ENCODE measurements at places on chromosomes 7 and 10.

DNA sequence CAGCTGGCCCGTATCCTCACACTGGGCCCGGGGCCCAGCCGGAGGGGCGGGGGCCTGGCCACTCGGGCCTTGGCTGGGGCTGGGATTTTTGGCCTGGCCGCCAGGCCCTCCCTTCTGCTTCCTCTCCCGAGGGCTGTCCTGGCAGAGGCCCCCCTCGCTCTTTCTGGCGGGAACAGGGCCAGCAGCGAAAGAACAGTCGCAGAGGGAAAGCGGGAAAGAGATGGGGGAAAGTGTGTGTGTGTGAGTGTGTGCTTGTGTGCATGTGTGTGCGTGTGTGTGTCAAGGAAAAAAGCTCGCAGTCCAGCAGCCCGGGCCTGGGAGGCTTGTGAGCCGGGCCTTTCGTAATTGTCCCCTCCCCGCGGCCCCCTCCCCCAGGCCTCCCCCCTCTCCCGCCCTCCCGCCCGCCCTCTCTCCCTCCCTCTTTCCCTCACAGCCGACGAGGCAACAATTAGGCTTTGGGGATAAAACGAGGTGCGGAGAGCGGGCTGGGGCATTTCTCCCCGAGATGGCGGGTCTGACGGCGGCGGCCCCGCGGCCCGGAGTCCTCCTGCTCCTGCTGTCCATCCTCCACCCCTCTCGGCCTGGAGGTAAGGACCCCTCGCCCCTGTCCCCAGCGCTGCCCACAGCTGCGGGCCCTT, at the start of gene ELN:
ELN (plus strand) TSS at position 491 of the 638 bp plus-strand sequence; CDS start at position 506, 15 bp downstream.
- DNase-seq: no peak

- DNase-seq: no peak
Observed at GRCh38 chr7:15753887-15754579, 67.5 kb upstream of the MEOX2 start.

DNA sequence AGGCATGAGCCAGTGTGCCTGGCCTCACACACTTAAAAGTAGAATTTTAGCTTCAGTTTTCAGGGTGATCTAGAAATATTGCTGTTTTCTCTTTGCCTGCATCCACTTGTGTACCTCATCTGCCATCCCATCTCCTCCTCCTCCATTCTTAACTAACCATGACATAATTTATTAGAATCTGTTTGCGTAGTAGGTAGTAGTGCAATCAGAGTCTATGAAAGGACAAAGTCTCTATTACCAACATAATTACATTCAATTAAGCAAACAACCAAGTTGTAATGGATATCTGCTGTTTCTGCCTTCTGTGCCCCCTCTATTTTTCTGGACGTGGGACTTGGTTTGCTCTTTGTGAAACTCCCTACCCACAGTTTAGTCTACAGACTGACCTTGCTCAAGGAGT, 72.9 kb downstream of the CDK14 start:
- DNase-seq: no peak

DNA sequence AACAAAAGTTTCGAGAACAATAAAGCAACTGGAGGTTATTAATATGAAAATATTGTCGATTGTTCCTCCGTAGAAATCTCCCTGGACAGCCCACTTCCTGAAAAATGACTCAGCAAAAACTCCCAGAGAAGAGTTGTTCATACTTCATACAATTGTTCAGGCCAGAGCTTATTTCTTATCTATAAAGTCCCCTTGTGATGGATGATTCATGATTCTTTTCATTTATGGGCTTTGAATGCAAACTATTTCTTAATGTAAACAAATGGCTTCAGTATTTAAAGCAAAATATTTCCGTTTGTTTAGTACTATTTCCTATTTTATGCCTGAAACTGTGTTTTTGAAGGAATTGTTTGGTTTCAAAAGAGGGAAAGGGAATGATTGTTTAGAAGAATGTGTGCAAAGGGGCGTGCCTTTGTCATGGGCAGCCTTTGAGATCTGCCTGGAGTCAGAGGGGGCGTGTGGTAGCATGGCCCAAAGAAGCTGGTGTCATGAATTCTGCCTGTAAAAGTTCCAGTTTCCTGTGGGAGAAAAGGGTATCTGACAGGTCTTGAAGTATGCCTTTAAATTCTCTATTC, 26.2 kb upstream of the EXOC6 start:
- DNase-seq: no peak

- no peak for DNase-seq
Observed at GRCh38 chr7:14833707-14834106, 68.8 kb downstream of the DGKB start.

DNA sequence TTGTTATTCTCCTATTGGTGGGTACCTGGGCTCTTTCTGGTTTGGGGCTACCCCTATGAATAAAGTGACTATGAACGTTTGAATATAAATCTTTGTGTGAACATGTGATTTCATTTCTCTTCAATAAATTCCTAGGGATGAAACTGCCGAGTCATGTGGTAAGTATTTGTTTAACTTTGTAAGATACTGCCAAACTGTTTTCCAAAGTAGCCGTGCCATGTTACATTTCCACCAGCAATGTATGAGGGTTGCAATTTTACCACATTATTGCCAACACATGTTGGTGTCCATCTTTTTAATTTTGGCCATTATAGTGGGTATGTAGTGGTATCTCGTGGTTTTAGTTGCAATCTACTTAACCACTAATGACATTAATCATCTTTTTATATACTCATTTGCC, 94.7 kb downstream of the ZNRF2 start:
- DNase-seq: no peak
